ENCODE measurements at places on chromosomes 1 and 21. TPM values are rescaled to one million over a fixed set of nuclear protein-coding genes. Genes with fewer than 3 reads are reported as not detected.

Gene NTNG1
- total RNA-seq: 14.4 TPM

Gene AQP10
- total RNA-seq: not detected

Gene FTCD
- 2.2 TPM for total RNA-seq

Gene MED8
- total RNA-seq: 28.2 TPM

Gene LCE3E
- total RNA-seq: not detected

Gene DPT
- not detected for total RNA-seq

Gene TTC22
- total RNA-seq: not detected

Gene AGT
- total RNA-seq: 5.3 TPM

Gene ADAMTS5
- 5.3 TPM for total RNA-seq

Gene WNT9A
- total RNA-seq: 2.8 TPM

Gene KCNJ15
- 0.31 TPM for total RNA-seq

Gene OR6K2
- not detected for total RNA-seq

Gene ASCL5
- not detected for total RNA-seq

Gene IARS2
- 63.2 TPM for total RNA-seq

Gene SELENBP1
- 5.3 TPM for total RNA-seq

Gene MOB3C
- total RNA-seq: 2.8 TPM

Gene LRRC39
- 8.8 TPM for total RNA-seq

Gene VWA1
- total RNA-seq: 4.1 TPM

Gene NTRK1
- total RNA-seq: 0.31 TPM

Gene RIMS3
- 31.9 TPM for total RNA-seq

Gene CYP4B1
- total RNA-seq: not detected

Gene KIRREL1
- 28.8 TPM for total RNA-seq

Gene PGM1
- total RNA-seq: 17.8 TPM

Gene KCNN3
- 13.1 TPM for total RNA-seq

Gene LAX1
- total RNA-seq: not detected

Gene CD1C
- not detected for total RNA-seq

Gene TSNAX
- total RNA-seq: 38.2 TPM

Gene DMBX1
- total RNA-seq: not detected

Gene KCNA3
- 36.0 TPM for total RNA-seq

Gene SYCP1
- not detected for total RNA-seq

Gene BRINP2
- total RNA-seq: 24.7 TPM

Gene EBNA1BP2
- total RNA-seq: 50.1 TPM

Gene KRTAP19-1
- not detected for total RNA-seq

Gene TMCC2
- 46.3 TPM for total RNA-seq

Gene CD101
- total RNA-seq: 4.4 TPM

Gene NBPF10
- total RNA-seq: 1.9 TPM

Gene GJB4
- not detected for total RNA-seq

Gene CCDC27
- not detected for total RNA-seq

Gene SLC35E2B
- total RNA-seq: 91.4 TPM

Gene CA14
- 1.3 TPM for total RNA-seq

Gene IVL
- not detected for total RNA-seq

Gene COL8A2
- total RNA-seq: 0.94 TPM

Gene VWA5B1
- total RNA-seq: 0.63 TPM

Gene IGSF8
- total RNA-seq: 54.8 TPM
